ENCODE measurements at places on chromosomes 3 and 15. TPM values are rescaled to one million over a fixed set of nuclear protein-coding genes. Genes with fewer than 3 reads are reported as not detected.

MAN2C1 gene
- 120 TPM for total RNA-seq

SOX2 gene
- total RNA-seq, result not detected

TMEM108 gene
- not detected for total RNA-seq

CYP1A1 gene
- total RNA-seq, result 2.3 TPM

SAMMSON gene
- total RNA-seq, result not detected

SLC35A5 gene
- total RNA-seq, result 17.7 TPM

IGSF11 gene
- total RNA-seq, result 0.66 TPM

CCRL2 gene
- total RNA-seq, result 6.0 TPM

CPEB1 gene
- 3.3 TPM for total RNA-seq

P2RY12 gene
- total RNA-seq, result not detected

ZNF501 gene
- not detected for total RNA-seq

ERICH6 gene
- not detected for total RNA-seq

PFN2 gene
- 213 TPM for total RNA-seq

IL17RD gene
- total RNA-seq, result 3.7 TPM

GOLGA8T gene
- total RNA-seq, result not detected

ZNF660 gene
- total RNA-seq, result not detected

CIP2A gene
- 52.4 TPM for total RNA-seq

FRMD5 gene
- total RNA-seq, result 12.2 TPM

SCAANT1 gene
- total RNA-seq, result not detected

RNF111 gene
- 18.3 TPM for total RNA-seq

GASK1A gene
- 1.9 TPM for total RNA-seq

KLF15 gene
- total RNA-seq, result 0.12 TPM

TMEM44 gene
- 16.6 TPM for total RNA-seq

HRG gene
- total RNA-seq, result not detected

SPESP1 gene
- total RNA-seq, result not detected

MAGEF1 gene
- total RNA-seq, result 43.6 TPM

CDV3 gene
- total RNA-seq, result 90.6 TPM

PROS1 gene
- 5.8 TPM for total RNA-seq

TEX55 gene
- 0.33 TPM for total RNA-seq

ZKSCAN7 gene
- not detected for total RNA-seq

AMOTL2 gene
- total RNA-seq, result 96.0 TPM

TMOD2 gene
- total RNA-seq, result 0.95 TPM

ZNF80 gene
- total RNA-seq, result not detected

ISLR2 gene
- 0.22 TPM for total RNA-seq

ADGRG7 gene
- not detected for total RNA-seq

FAM81A gene
- 2.5 TPM for total RNA-seq

MYL3 gene
- not detected for total RNA-seq

OR5K2 gene
- total RNA-seq, result not detected

ZNF106 gene
- 26.8 TPM for total RNA-seq

CLRN1 gene
- not detected for total RNA-seq

SATB1 gene
- total RNA-seq, result 15.6 TPM

C3orf22 gene
- not detected for total RNA-seq

SNTN gene
- not detected for total RNA-seq

MORC1 gene
- total RNA-seq, result not detected

CCDC39 gene
- not detected for total RNA-seq

NDUFAF3 gene
- 211 TPM for total RNA-seq

ISL2 gene
- total RNA-seq, result 6.3 TPM

BUB1B gene
- total RNA-seq, result 96.4 TPM

CACNA2D3 gene
- total RNA-seq, result not detected

KCNMB2 gene
- not detected for total RNA-seq

CSPG5 gene
- total RNA-seq, result 0.66 TPM

MYH15 gene
- total RNA-seq, result 2.8 TPM

PLA2G4E gene
- not detected for total RNA-seq

CATSPER2 gene
- total RNA-seq, result 4.0 TPM

CA12 gene
- 19.8 TPM for total RNA-seq

TMC3 gene
- total RNA-seq, result not detected

DPPA2 gene
- not detected for total RNA-seq

P2RY13 gene
- total RNA-seq, result not detected

TGM5 gene
- not detected for total RNA-seq

All from PC-3 (cell line).